ENCODE measurements at places on chromosomes 2 and 18.

DNA sequence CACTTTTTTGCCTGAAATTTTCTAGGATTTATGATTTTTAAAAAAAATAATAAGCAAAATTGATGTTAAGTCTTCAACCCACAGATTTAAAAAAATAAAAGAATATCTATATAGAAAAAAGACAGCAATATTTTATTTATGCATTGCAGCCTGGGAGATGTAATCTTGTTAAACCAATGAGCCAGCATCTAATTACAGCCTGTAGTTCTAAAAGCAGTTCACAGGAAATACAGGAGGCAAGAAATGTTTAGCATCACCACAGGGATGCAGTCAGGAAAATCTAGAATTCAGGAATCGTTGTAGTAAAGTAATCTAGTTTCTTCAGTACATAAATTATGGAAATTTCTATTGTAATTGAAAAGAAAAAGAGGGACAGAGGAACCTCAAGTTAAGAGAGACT, 17.2 kb downstream of the UGGT1 start:
- DNase-seq = no peak

DNA sequence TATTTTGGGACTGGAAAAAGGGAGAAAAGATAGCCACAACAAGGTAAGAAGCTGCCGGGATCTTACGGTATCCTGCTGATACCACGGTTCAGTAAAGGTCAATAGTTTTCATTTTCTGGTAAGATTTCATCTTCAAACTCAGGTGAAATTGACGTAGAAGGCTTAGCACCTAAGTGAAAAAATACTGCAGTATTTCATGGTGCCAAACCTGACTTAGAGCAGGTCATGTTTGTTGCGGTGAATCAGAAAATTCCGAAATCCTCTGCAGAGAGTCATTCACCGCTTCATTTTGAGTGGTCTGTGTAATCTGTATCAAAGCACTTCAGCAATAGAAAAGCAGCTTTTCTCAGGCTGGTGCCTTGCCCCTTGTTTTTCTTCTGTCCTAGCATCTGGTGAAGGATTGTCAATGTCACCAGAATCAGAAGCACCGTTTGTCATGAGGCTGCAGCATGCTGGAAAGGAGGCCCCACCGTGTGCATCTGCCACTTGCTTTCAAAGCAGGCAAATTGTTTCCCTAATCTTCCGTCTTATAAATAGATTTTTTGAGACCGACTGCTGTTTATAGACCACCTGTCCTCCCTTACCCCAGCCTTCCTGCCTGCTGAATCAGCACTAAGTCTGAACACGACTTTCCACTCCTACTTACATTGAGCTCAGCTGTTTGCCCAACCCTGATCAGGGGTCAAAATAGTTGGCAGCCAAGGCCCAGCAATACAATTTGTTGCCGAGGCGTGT, 156.3 kb downstream of the EML6 start:
- no peak for DNase-seq

DNA sequence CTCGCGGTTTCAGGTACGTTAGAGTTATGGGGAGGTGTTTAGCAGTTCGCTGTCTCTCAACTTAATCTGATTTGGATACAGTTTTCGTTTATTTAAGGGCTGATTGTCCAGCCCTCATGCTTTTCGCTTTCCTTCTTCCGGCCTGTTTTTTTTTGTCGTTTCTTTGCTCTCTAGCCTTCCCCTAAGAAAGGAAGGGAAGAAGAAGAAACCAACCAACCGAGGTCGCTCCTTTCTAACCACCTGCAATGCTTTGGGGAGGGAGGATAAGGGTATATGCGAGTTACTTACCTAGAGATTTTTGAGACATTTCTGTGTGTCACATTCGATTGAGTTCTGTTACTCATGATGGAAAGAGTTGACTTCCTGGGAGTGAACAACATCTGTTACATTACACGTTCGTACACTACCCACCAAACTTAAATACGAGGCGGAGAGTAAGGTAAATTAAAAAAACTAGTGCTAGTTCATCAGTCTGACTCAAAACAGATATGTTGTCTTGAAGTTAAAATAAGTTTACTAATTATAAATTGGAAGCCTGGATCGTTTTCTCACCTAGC, 918 bp downstream of the EIF5B start:
- peak; percentile 12 for DNase-seq

DNA sequence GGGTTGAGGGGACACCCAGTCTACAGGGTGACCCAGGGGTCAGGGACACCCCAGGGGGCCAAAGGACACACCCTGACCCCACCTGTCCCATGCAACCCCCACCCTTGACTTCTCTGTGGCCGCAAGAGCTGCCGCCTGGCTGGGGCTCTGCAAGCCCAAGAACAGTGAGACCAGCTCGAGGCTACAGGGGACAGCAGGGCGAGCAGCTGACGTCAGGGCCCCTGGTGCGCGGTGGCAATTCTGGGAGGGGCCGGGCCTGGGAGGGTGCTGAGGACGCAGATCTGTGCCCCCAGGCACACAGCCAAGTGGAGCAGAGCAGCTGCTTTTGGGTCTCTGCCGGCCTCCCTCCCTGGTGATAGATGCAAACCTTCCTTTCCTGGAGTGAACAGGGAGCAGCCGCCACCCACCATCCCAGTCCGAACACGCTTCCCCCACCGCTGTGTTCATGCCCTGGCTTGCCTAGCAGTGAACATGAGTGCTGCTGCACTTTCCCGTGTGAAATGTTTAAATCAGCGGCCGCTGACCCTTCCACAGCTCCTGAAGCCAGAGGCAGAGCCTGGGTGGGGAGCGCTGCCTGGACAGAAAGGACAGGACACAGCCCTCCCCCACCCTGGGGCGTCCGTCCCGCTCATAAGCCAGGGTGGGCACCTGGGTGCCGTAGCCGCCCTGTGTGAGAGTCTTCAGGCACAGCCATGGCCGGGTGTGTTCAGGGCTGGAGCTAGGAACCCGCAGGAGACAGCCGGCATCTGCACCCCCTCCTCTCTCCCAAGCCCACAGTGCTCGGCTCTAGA, 46.9 kb downstream of the SLC66A2 start:
- DNase-seq = no peak

GRCh38 chr18:13451661-13452387, 233.3 kb downstream of the LDLRAD4 start:
- no peak for DNase-seq

- DNase-seq = no peak
Measured at GRCh38 chr18:37464257-37464656, 101.3 kb downstream of the CELF4 start.

- no peak for DNase-seq
Measured at GRCh38 chr2:9708683-9709538, 78.1 kb upstream of the YWHAQ start.

- no peak for DNase-seq
Measured at GRCh38 chr18:36187826-36188721, 777 bp downstream of the MOCOS start.

GRCh38 chr2:235669983-235670962, 176.4 kb downstream of the AGAP1 start:
- DNase-seq = no peak

DNA sequence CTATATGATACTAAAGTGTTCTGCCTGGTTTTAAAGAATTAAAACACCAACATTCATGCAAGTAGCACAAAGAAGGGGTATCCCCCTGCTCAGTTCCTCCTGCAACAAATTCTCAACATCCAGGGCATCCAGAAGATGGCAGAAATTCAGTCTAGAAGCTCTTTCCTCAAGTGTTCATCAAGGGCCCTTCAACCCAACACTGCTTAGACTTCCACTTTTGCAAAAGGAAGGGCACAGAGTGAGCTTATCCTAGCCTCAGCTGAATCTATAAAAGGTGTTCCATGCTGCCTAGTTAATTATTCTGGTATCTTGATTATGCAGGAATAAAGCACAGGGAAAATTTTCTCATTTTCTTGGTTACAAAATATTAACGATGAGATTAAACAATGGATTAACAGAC, 275.8 kb upstream of the CRIM1 start:
- no peak for DNase-seq

DNA sequence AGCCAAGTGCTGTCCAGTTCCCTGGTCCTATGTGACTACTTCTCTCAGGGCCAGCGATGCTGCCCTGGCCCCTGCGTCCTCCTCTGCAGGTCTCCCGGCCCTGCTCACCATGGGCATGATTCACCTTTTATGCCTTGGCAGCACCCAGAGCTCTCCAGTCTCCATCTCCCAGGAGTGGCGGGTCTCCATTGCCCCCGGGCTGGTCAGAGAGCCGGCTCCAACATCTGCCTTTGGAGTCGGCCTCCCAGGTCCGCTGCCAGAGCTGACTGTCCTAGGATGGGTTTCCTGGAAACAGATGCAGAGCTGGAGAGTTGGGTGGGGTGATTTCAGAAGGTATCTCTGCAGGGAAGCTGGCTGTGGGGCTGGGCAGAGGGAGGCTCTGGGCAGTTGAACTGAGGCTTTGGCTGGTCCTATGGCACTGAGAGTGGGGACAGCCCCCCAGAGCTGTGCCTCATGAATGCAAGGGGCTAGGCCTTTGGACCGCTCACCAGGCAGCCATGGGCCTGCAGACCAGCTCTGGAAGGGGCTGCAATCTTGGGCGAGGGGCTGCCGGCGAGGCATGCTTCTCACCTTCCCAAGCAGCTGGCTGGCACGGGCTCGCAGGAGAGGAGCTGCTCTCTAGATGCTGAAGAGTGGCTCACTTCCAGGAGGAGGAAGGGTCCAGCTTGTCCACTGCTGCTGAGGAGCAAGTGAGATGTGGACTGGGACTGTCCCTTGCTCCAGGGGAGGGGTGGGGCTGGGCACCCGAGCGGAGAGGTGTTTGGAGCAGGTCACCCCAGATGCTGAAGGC, 59.8 kb upstream of the HS6ST1 start:
- DNase-seq = no peak

GRCh38 chr2:182240862-182241371, 185.9 kb downstream of the PDE1A start:
- DNase-seq = peak; percentile 5

DNA sequence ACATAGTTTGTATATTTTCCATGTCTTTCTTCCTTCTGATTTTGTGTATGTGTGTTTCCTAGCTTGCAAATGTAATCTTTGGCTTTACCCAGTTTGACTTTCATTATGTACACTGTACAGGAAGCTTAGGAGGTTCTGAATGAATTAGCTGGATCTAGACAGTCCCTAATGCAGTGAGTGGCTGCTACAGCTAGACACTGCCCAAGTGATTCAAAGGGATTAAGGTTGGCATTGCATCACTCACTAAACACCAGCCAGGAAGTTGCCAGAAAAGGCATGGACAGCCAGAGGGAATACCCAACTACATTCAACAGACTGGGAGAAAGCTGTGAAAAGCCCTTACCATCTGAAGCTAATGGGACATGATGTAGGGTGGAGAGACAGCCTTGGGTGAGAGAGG, 316.0 kb upstream of the MEX3C start:
- no peak for DNase-seq

- DNase-seq = no peak
Measured at GRCh38 chr2:140975237-140975636, 1155.6 kb downstream of the LRP1B start.

- no peak for DNase-seq
Measured at GRCh38 chr2:168912901-168913369, 11.8 kb downstream of the G6PC2 start.

DNA sequence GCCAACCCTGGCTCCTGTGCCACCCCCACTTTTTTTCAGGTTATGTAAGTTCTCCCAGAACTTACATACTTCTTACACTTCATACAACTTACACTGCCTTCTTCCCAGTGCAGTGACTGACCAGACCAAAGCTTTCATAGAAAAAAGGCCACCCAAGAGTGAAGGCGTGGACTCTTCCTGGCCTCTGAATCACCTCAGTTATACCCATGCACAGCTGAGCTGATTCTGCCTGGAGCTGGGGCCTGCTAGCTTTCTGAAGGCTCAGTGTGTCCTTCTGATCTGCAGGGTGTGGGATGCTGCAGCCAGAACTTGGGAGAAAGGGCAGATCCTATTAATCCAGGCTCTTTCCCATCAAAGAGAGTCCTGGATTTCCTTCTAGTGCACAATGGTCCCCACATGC, 216.1 kb downstream of the TTC32 start:
- no peak for DNase-seq

- DNase-seq = no peak
Measured at GRCh38 chr18:50803592-50803991, 16.2 kb downstream of the MRO start.

DNA sequence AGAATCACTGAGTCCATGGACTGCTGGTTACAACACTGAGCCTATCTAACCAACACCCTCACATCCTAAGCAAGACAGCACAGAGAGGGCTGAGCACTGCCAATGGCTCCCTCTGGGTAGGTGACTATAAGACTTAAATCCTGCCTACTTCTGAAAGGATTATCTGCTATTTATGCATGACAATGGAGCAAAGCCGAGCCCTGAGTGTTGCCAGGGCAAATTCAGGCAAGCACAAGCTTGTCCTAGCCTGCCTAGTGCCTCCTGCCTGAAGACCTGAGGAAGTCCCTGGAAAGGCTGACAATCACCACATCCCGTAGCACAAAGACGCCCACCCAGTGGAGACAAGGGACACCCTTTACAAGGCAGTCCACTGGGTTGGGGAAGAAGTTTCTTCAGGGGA, 129.7 kb downstream of the OSR1 start:
- no peak for DNase-seq

DNA sequence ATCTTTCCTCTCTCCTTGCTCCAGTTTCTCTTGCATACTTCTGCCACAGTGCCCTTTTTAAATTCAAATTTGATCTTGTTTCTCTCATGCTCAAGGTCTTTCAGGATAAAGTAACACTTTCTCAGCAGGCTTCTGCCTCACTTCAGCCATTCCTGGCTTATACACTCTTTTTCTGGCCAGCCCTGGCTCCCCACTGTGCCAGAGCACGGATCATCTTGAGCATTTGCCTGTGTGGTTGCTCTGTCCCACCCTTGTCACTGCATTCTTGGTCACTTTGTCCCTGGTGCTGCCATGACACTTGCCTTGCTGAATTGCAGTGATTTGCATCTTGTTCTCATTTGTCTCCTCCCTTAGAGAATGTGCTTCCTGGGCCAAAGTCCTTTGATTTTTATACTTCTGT, 634.3 kb downstream of the TMEM182 start:
- no peak for DNase-seq

DNA sequence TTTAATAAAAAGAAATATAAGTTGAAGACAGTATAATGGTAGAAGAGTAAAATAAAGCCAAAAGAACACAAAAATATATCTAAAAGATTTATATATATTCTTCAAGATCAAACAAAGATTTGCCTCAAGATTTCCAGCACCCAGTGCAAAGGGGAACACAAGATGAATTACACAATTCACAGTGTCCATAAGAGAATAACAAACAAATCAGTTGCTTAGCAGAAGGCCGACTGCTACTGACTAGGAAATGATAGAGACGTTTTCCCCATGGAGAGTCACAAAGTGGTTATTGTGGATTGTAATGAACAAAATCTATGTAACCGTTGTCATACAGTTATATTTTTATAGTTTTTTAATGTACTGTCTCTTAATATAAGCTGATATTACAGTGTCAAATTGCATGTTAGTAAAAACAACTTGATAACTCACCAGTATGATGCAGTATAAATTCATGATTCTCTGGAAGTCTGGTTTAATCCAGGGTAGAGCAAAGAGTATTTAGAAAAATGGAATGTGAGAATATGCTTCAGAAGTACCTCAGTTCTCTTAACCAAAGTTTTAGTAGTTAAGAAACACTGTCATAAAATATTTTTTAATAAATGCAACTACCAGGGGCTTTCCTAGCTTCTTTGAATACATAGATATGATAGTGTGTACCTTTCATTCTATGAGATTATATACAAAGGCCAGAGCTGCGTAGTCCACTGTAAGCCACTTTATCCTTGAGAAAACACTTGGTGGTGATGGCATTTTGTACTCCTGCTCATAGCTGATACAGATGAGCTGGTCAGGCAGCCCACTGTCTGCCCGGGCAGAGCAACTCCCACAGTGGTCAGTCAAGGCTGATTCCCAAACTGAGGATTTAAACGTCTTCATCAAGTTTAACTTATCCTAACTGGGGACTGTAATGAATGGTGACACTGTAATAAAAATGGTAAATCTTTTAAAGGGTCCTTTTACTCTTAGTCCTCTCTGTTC, 180.5 kb upstream of the DTNA start:
- DNase-seq = no peak

- no peak for DNase-seq
Measured at GRCh38 chr2:74005786-74006185, 21.1 kb downstream of the TET3 start.

Data from CD4-positive, alpha-beta T cell treated with Interleukin-2 at 100 ng/mL for 4 hours (primary cell).